ENCODE measurements at places on chromosomes 5 and 9. TPM values are rescaled to one million over a fixed set of nuclear protein-coding genes. Genes with fewer than 3 reads are reported as not detected.

DNA sequence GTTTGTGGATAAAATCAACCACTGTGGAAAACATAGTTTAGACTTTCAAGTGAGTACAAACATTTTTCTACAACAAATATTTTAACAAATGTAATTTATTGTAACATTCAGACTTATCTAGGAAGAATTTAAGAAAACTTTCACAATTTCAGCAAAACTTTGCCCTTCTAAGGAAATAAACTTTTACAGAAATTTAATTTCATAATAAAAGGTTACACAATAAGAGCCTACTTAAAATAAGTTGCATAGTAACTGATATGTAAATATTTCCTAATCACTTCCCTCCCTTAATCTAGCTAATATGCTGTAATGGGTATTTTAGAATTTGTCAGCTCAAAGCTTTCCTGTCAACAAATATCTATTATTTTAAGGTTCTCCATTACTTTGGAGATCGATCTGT is 1899.9 kb downstream of the MAT2B start:
- no peaks in the 10 kb centered on the region for H3K4me1 ChIP-seq
- no peak for DNase-seq
- no peak overlapping the region for H3K4me3 ChIP-seq
- no peak overlapping the region for H3K27ac ChIP-seq
- H3K36me3 ChIP-seq, result no peaks in the 10 kb centered on the region

C6 gene
- not detected for total RNA-seq

WASHC1 gene
- 17.8 TPM for total RNA-seq

SLCO4C1 gene
- total RNA-seq, result 0.50 TPM

NTNG2 gene
- 3.8 TPM for total RNA-seq

DNA sequence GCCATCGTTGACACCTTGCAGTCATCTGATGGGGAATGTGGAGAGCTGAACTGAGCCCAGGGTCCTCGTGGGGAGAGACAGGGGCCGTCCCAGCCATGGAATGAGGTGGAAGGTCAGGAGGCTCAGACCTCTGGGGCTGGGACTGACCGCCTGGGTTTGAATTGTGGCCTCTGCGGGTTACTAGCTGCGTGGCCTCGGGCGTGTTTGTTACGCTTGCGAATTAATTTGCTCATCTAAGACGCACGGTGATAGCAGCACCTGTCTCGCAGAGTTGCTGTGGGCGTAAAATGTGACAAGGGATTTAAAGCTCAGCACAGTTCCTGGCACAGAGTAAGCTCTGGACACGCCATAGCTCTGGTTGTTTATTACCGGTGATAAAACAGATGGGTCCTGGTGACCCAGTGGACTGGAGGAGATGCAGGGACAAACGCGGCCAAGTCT is 19.4 kb upstream of the DAB2IP start:
- no peak for DNase-seq
- no peak overlapping the region for H3K27ac ChIP-seq
- H3K4me3 ChIP-seq, result no peak overlapping the region
- peaks cover 3% of the 10 kb centered on the region for H3K27me3 ChIP-seq
- no peaks in the 10 kb centered on the region for H3K36me3 ChIP-seq

- no peaks in the 10 kb centered on the region for H3K27me3 ChIP-seq
- peak overlapping the region; percentile 48 for H3K27ac ChIP-seq
- DNase-seq, result no peak
- H3K36me3 ChIP-seq, result no peaks in the 10 kb centered on the region
- H3K4me1 ChIP-seq, result peaks cover 6% of the 10 kb centered on the region
- H3K4me3 ChIP-seq, result no peak overlapping the region
These were observed 98.8 kb upstream of the BASP1 start for GRCh38 chr5:17118631-17119030.

GRCh38 chr5:134289509-134290113 is 63.7 kb upstream of the PPP2CA start:
- H3K4me1 ChIP-seq, result no peaks in the 10 kb centered on the region
- H3K27ac ChIP-seq, result no peak overlapping the region
- peak; percentile 12 for DNase-seq
- H3K4me3 ChIP-seq, result no peak overlapping the region
- H3K36me3 ChIP-seq, result no peaks in the 10 kb centered on the region
- peaks cover 21% of the 10 kb centered on the region for H3K27me3 ChIP-seq

GRCh38 chr5:60312098-60312497 is 387.9 kb downstream of the DEPDC1B start:
- H3K4me3 ChIP-seq, result no peak overlapping the region
- no peaks in the 10 kb centered on the region for H3K36me3 ChIP-seq
- H3K4me1 ChIP-seq, result no peaks in the 10 kb centered on the region

GRCh38 chr9:14273696-14274121 is 40.2 kb downstream of the NFIB start:
- H3K36me3 ChIP-seq, result no peaks in the 10 kb centered on the region
- no peak overlapping the region for H3K27ac ChIP-seq
- H3K4me3 ChIP-seq, result no peak overlapping the region
- H3K27me3 ChIP-seq, result peaks cover 13% of the 10 kb centered on the region
- H3K4me1 ChIP-seq, result peaks cover 6% of the 10 kb centered on the region

- peaks cover 42% of the 10 kb centered on the region for H3K4me1 ChIP-seq
- H3K4me3 ChIP-seq, result no peak overlapping the region
- no peaks in the 10 kb centered on the region for H3K27me3 ChIP-seq
- H3K36me3 ChIP-seq, result peaks cover 14% of the 10 kb centered on the region
- no peak for DNase-seq
These were observed 14.0 kb upstream of the MLANA start for GRCh38 chr9:5876711-5877110.

PCDHB11 gene
- total RNA-seq, result not detected

CATSPER3 gene
- 0.34 TPM for total RNA-seq

- H3K4me3 ChIP-seq, result no peak overlapping the region
- H3K27me3 ChIP-seq, result peaks cover 8% of the 10 kb centered on the region
- DNase-seq, result no peak
- H3K36me3 ChIP-seq, result no peaks in the 10 kb centered on the region
- H3K4me1 ChIP-seq, result no peaks in the 10 kb centered on the region
- no peak overlapping the region for H3K27ac ChIP-seq
These were observed 60.7 kb upstream of the NIPBL start for GRCh38 chr5:36815871-36816270.

GRCh38 chr5:61327760-61328753 is 4.0 kb upstream of the ZSWIM6 start:
- no peak for DNase-seq
- H3K36me3 ChIP-seq, result peaks cover 2% of the 10 kb centered on the region
- H3K4me3 ChIP-seq, result peak overlapping the region; percentile 47
- H3K27ac ChIP-seq, result no peak overlapping the region

DNA sequence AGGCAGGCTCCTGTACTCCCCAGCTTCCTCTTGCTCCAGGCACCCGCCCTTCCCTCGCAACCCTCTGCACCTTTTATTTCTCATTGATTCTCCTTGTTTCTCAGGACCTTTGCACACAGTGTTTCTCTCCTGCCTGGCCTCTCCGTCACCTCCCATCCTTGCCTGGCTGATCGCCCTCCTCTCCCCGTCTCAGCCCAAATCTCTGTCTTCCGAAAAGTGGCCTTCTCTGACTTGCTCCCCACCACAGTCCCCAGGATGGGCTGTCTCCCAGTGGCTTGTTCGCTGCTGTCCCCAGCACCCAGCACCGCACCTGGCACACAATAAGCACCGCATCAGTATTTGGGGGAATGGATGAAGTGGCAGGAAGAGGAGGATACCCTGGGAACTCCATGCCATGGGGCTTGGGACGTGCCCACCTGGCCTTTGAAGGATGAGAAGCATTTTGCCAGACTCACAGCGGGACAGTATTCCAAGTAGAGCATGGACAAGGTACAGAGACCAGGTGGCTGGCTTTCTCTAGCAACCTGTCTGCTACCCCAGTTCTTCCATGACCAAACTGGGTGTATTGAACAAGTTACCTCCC is 62.5 kb downstream of the LMX1B start:
- H3K36me3 ChIP-seq, result no peaks in the 10 kb centered on the region
- no peak overlapping the region for H3K27ac ChIP-seq
- DNase-seq, result no peak
- H3K4me3 ChIP-seq, result no peak overlapping the region
- H3K4me1 ChIP-seq, result peaks cover 7% of the 10 kb centered on the region

PCDHGA4 gene
- total RNA-seq, result 0.57 TPM

FGFR4 gene
- 1.2 TPM for total RNA-seq

TLX3 gene
- total RNA-seq, result not detected

OGN gene
- total RNA-seq, result not detected

CYSTM1 gene
- total RNA-seq, result 9.2 TPM

GRCh38 chr9:127586096-127586495 is 26.0 kb upstream of the STXBP1 start:
- no peak for DNase-seq
- H3K4me3 ChIP-seq, result no peak overlapping the region
- peaks cover 5% of the 10 kb centered on the region for H3K36me3 ChIP-seq
- peaks cover 8% of the 10 kb centered on the region for H3K4me1 ChIP-seq

DNA sequence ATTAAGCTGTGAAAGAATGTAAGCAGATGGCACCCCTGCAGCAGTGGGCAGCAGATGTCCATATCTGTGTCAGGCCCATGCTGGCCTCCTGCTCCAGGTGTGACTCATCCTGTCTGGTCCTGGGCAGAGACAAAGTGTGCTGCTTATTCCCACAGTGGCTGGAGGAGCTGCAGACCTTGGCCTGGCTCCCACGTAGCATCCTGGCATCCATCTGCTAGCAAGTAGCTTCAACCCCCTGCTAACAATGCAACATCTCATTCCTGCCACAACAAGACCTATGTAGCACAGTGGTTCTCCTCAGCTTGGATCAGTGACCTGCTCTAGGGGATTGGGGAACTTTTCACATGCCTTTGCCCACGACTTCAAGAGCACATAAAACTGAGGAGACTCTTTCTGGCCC is 126.4 kb upstream of the SLC12A2 start:
- H3K27me3 ChIP-seq, result no peaks in the 10 kb centered on the region
- no peaks in the 10 kb centered on the region for H3K36me3 ChIP-seq
- DNase-seq, result no peak
- H3K4me3 ChIP-seq, result no peak overlapping the region
- no peak overlapping the region for H3K27ac ChIP-seq

DNA sequence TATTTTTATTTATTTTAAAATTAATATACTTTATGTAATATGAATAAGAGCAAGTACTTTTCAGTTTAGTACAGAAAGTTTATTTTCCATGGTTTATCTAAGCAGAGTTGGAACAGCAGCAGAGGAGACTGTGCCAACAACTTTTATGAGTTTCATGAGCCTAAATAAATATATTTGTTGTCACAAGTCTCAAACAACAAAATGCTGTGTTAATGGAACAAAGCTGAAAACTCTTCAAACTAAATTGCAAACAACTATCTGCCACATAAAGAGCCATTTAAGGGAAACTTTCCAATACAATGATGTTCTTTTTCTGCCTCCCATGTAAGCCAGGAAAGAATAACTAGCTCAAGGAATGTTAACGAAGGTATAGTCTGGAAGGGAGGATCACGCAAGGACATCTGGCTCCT is 96.1 kb downstream of the FBN2 start:
- H3K36me3 ChIP-seq, result no peaks in the 10 kb centered on the region
- no peak overlapping the region for H3K27ac ChIP-seq
- H3K4me1 ChIP-seq, result no peaks in the 10 kb centered on the region
- H3K27me3 ChIP-seq, result no peaks in the 10 kb centered on the region

DNA sequence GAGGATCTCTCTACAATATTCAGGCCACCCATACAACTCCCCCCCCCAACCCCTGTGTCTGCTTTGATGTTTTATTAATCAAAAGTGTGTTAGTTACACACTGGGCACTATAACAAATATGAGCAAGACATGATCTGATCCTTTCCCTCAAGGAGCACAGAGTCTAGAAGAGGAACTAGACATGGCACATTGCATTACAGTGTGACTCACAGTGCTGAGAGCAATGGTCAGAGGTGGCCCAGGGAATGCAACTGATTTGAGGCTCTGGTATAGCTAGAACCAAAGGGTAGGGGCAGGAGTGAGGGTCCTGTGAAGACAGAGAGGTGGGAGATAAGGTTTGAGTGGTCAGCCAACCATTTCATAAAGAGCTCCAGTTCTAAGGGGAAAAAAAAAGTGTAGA is 539.2 kb downstream of the ACTL7B start:
- DNase-seq, result no peak
- H3K4me3 ChIP-seq, result no peak overlapping the region

DNA sequence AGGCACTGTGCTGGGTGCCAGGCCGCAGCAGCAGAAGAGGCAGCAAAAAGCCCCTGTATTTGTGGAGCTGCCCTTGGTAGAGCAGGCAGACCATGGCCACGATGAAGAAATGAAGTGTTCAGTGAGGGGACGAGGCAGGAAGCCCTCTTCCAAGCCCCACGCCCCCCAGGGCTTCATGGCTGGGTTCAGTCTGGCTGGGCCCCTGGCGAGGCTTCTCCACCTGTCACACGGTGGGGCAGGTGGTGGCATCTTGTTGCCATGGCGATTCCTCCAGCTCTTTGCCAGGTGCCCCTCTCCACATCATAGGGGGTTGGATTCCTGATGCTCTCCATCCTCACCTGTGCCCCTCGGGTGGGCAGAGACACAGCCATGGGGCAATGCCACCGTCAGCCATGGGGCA is 21.5 kb downstream of the ADGRD2 start:
- no peak for DNase-seq
- H3K27ac ChIP-seq, result no peak overlapping the region
- no peaks in the 10 kb centered on the region for H3K27me3 ChIP-seq
- no peaks in the 10 kb centered on the region for H3K4me1 ChIP-seq
- H3K4me3 ChIP-seq, result no peak overlapping the region
- H3K36me3 ChIP-seq, result no peaks in the 10 kb centered on the region

DNA sequence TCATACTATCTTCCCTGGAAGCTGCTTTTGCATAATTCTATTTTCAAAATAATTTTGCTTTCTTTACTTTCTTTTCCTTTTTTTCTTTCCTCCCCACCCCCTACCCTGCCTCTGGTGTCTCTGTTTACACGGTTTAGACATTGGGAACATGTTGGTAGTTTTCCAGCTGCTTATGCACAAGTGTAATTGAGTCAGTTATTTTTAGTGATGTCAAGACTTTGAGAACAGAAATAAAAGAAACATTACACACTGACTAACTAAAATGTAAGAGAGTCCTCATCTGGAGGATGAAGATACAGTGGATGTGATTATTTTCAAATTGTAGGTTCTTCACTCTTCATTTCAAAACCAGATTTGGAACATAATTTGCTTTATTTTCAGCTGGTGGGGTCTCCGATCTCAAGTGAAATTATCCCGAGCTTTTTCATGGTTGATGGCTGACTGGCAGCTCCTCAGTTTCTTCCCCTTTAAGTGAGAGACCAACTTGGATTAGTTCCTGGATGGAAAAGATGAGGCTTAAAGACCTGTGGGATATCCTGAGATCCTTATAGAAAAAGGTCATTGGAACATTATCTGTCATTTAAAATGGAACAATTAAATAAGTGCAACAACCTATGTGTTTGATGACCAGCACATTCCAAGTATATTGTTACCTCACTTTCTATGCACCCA is 154.4 kb upstream of the ZNF462 start:
- DNase-seq, result no peak
- H3K27me3 ChIP-seq, result no peaks in the 10 kb centered on the region
- no peaks in the 10 kb centered on the region for H3K4me1 ChIP-seq
- no peak overlapping the region for H3K4me3 ChIP-seq
- no peaks in the 10 kb centered on the region for H3K36me3 ChIP-seq
- no peak overlapping the region for H3K27ac ChIP-seq

Measured in activated T-helper 2 cell treated with anti-CD3 and anti-CD28 coated beads, Interferon-gamma antibody, Interleukin-2, Interleukin-4, amounts not matched to agents 10 μg/mL and 5 μg/mL and 100 μg/mL, durations not matched to agents 14 hours and 24 hours and 36 hours (primary cell).